SW 1271 (cell line): ENCODE measurements at places on chromosomes 12 and 14.

DNA sequence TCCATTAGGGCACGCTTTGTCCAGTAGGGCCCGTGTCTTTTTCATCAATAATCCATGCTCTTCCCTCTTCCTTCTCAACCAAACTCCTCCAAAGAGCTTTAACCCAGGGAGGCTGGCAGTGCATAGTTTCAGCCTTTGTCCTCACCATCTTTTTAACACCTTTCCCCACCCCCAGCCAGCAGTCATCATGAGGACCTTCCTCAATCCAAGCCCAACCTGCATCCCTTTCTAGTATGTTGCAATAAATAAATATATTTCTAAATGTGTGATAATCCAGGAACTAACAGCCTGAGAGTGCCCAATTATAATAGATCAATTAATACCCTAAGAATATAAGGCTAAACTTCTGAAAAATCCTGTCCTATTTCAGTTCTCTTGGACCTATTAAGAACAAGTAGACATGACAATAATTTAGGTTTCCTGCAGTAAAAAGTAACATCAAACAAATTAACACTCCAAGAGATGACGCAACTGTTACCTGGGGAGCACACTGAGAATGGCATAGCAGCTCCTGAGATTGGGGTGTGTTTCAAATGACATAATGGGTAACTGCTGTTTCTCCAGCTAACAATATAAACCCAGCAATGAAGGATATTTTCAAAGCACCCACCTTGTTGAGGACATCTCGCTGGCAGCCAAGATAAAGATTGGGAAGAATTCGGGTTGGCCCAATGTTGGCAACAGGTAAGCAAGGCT is 62.6 kb downstream of the DUSP16 start:
- DNase-seq: no peak

- DNase-seq: no peak
Observed at GRCh38 chr12:93139028-93139665, 210.1 kb upstream of the EEA1 start.

GRCh38 chr14:32256576-32256975 is 53.5 kb upstream of the RNU6-8 start:
- DNase-seq: no peak

- no peak for DNase-seq
Observed at GRCh38 chr12:2110849-2111566, 58.2 kb downstream of the CACNA1C start.

DNA sequence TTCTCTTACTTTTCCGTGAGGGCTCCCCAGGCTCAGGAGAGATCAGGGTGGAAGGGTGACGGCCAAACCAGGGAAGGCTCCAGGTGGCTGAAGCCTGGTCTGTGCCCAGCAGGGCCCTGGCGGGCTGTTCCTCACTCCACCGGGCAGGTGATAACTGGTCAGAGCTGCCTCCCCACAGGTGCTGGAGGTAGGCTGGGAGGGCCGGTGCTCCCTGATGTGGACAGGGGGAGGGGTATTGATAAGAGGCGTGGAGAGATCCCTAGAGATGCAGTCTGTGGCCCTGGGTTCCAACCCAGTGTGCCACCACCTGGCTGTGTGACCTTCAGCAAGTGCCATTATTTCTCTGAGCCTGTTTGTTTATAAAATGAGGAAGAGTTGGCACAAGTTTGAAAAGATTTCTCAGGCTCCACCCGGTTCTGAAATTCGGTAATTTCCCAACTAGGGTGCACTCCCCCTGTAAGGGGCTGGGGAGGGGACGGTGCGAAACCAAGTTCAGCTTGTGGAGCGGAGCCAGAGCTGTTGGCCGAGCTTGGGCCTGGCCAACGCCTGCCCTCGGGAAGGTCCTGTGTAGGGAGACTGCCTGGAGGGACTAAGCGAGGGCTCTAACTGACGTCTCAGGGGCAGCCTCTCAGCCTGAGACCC is 1.0 kb upstream of the NR4A1 start:
- DNase-seq: no peak

GRCh38 chr14:50812856-50813543 is 18.0 kb downstream of the NIN start:
- DNase-seq: no peak

DNA sequence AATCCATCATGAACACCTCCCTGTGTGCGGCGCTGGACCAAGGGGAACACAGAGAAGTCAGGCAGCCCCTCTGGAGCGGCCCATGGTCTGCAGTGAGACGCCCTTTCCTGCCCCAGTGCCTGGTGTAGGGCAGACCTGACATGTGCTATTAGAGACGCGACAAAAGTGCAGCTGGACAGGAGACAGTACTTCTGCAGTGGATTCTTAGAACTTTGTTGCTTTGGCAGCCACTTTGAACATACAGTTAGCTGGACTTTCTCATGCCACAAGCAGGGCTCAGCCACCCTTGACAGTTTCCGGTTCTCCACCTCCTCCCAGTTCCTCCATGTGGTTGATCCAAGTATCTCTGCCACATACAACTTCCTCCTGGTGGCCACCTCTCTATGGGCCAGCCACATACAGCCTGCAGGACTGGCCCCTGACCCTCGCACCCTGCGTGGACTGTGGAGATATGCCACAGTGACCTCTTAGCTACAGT is 45.9 kb downstream of the LGMN start:
- DNase-seq: no peak

DNA sequence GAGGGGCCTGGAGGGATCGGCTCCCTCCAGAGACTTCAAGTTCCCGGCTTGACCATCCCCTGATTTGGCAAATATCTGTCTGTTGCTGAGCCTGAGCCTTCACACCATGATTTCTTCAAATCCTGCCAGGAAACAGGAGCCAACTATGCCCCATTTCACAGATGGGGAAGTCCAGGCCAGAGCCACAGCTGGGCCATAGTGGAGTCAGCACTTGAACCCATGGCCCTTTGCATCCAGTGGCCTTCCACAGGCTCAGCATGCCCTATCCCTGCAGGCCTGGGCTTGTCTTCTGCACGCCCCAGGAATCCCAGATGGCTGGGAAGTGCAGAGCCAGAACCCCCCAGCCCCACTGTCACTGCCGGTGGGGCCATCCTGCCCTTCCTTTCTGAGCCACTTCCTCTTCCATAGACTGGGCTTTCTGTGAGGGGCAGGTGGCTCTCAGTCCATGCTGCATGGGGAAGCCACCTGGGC is 44.9 kb downstream of the CYP46A1 start:
- no peak for DNase-seq

- no peak for DNase-seq
Observed at GRCh38 chr12:121263206-121263935, 33.1 kb downstream of the CAMKK2 start.

DNA sequence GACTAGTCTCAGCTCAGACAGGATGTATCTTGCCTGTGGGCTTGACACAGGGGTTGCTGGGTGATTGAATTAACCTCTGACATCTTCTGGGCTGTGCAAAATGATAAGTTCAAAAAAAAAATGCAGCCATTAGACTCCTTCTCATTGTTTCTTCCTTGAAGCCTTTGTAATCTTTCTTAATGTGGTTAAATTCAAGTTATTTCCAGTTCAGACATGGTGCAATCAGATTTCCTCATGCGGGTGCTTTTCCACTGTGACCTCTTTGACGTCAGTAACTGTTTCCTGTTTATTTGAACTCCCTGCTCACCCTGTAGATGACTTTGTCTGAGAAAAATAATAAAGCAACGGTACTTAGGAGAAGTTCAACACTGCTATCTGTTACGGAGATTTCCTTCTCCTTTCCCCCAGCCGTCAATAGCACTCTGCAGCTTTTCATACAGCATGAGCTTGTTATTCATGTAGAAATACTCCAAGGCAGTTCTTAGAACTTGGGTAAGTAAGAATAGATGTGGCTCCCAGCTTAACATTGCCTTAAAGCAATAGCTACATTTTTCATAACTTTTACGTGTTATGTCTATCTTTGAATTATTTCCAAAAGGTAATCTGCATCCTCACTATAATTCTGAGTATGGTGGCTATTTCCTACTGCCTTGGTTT is 155.5 kb downstream of the PRKCH start:
- DNase-seq: no peak

GRCh38 chr14:77027538-77028383 is 747 bp downstream of the IRF2BPL start:
- peak; percentile 70 for DNase-seq

- no peak for DNase-seq
Observed at GRCh38 chr12:112906712-112907414, at the start of gene OAS1. TSS of gene OAS1 (plus strand) at chr12:112906962. CDS start at chr12:112907040, 78 bp downstream.

GRCh38 chr14:104715416-104715815 is 8.6 kb upstream of the ADSS1 start:
- DNase-seq: no peak

GRCh38 chr14:81193924-81194633 is 26.7 kb downstream of the GTF2A1 start:
- no peak for DNase-seq
